ENCODE measurements at places on chromosomes 13 and 19. TPM values are rescaled to one million over a fixed set of nuclear protein-coding genes. Genes with fewer than 3 reads are reported as not detected.

CYP4F3 gene
- 0.42 TPM for total RNA-seq

GRCh38 chr19:36482876-36483275 is 6.5 kb downstream of the ZNF566 start:
- no peak for DNase-seq
- H3K27ac ChIP-seq, result no peak overlapping the region
- no peaks in the 10 kb centered on the region for H3K27me3 ChIP-seq
- H3K4me1 ChIP-seq, result no peaks in the 10 kb centered on the region
- H3K36me3 ChIP-seq, result no peaks in the 10 kb centered on the region
- H3K4me3 ChIP-seq, result no peak overlapping the region

CCDC106 gene
- total RNA-seq, result 2.3 TPM

GRCh38 chr19:1177322-1178114 is 3.5 kb upstream of the SBNO2 start:
- peak overlapping the region; percentile 98 for H3K27ac ChIP-seq
- H3K27me3 ChIP-seq, result no peaks in the 10 kb centered on the region
- H3K36me3 ChIP-seq, result peaks cover 13% of the 10 kb centered on the region
- peak; percentile 99 for DNase-seq
- H3K4me3 ChIP-seq, result peak overlapping the region; percentile 69
- peaks cover 41% of the 10 kb centered on the region for H3K4me1 ChIP-seq

- DNase-seq, result no peak
- peaks cover 5% of the 10 kb centered on the region for H3K4me1 ChIP-seq
- no peak overlapping the region for H3K27ac ChIP-seq
- H3K27me3 ChIP-seq, result no peaks in the 10 kb centered on the region
Observed at GRCh38 chr13:98751367-98751782, 1.1 kb downstream of the SLC15A1 start.

DNA sequence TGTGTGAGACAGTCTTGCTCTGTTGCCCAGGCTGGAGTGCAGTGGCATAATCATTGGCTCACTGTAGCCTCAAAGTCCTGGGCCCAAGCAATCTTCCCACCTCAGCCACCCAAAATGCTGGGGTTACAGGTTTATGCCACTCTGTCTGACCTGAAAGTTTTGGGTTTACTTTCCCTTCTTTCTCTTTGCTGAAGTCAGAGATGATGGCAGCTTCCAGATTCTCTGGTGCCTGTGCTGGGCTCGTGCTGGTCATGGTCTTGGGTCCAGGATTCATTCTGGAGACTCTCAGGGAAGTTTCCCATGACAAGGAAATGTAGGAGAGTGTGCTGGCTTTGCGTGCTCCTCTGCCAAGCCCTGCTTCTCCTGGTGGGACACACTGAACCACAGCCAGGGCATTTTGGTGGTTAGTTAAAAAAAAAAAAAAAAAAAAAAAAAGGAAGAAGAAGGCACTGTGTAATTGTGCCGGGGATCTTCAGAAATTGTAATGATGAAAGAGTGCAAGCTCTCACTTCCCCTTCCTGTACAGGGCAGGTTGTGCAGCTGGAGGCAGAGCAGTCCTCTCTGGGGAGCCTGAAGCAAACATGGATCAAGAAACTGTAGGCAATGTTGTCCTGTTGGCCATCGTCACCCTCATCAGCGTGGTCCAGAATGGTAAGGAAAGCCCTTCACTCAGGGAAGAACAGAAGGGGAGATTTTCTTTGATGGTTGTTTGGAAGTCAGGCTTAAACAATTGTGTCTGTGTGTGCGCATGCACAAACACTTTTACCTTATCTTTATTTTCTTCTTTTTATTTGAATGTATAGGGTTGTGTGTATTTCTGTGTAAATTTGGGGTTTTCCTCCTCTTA is at the start of gene ALOX5AP:
ALOX5AP (plus strand) TSS at position 519 of the 847 bp plus-strand sequence; CDS start at position 582, 63 bp downstream.
- H3K4me1 ChIP-seq, result peaks cover 18% of the 10 kb centered on the region
- no peak for DNase-seq
- no peaks in the 10 kb centered on the region for H3K36me3 ChIP-seq
- H3K27me3 ChIP-seq, result no peaks in the 10 kb centered on the region

DNA sequence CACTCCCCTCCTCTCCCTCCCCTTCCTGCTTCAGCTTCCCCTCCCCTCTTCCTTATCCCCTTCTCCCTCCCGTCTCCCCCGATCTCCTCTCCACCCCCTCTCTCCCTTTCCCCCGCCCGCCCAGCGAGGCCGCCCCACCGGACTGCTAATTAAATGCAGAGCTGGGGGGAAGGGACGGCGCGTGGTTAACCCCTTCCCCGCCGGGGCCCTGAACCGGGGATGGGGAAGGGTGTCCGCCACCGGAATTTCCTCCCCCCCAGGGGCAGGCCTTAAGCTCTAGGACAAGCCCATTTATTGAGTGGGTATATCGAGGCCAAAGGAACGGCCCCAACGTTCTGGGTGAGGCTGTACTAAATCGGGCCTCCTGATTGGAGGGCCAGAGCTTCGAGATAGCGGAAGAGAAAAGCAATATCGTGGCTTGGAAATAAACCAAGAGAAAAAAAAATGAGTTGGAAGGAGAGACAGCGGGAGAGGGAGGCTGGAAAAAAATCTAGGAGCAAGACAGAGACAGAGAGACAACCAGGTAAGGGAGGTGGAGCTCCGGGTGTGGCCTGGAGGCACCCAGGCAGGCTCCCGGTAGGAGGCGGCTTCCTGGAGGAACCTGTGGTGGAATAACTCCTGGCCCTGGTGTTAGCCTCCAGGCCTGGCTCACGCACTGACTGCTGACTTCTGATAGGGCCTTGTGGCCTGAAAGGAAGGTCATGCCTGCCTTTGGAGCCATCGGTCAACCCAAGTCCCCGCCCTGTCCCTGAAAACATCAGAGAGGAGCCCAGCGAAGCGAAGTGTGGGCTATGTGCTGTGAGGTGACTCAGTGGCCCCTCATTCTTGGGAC is 11.6 kb upstream of the JUND start:
- H3K4me3 ChIP-seq, result peak overlapping the region; percentile 78
- peaks cover 6% of the 10 kb centered on the region for H3K36me3 ChIP-seq
- peak; percentile 82 for DNase-seq
- H3K4me1 ChIP-seq, result peaks cover 19% of the 10 kb centered on the region
- H3K27ac ChIP-seq, result peak overlapping the region; percentile 83

- peaks cover 19% of the 10 kb centered on the region for H3K27me3 ChIP-seq
- H3K4me3 ChIP-seq, result no peak overlapping the region
- H3K27ac ChIP-seq, result no peak overlapping the region
- DNase-seq, result peak; percentile 93
Observed at GRCh38 chr19:35140962-35141836, 1.9 kb upstream of the FXYD7 start.

STXBP2 gene
- total RNA-seq, result 102 TPM

POMP gene
- 103 TPM for total RNA-seq

URAD gene
- total RNA-seq, result not detected

GRCh38 chr19:2048959-2049740 is 1.9 kb downstream of the MKNK2 start:
- no peak for DNase-seq
- peak overlapping the region; percentile 51 for H3K27ac ChIP-seq
- peak overlapping the region; percentile 92 for H3K4me3 ChIP-seq
- H3K36me3 ChIP-seq, result peaks cover 42% of the 10 kb centered on the region

DNA sequence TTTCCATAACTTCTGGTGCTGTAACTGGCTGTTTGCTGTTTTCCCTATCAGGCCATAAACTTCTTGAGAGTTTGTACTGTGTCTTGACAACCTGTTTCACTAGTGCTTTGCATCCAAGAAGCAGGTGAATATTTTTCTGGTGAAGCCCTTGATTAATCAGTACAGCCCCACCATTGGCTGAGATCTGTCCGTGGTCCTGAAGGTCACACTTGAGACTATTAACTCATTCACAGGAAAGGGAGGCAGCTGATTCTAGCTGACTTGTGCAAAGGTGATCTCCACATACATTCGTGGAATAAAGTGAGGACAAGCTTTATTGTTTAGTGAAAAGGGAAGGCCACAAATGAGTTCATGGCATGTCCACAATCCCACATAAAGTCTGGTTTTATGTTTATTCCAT is 61.4 kb upstream of the ZNF835 start:
- H3K36me3 ChIP-seq, result no peaks in the 10 kb centered on the region
- H3K4me1 ChIP-seq, result no peaks in the 10 kb centered on the region
- no peak overlapping the region for H3K4me3 ChIP-seq
- no peaks in the 10 kb centered on the region for H3K27me3 ChIP-seq

DNA sequence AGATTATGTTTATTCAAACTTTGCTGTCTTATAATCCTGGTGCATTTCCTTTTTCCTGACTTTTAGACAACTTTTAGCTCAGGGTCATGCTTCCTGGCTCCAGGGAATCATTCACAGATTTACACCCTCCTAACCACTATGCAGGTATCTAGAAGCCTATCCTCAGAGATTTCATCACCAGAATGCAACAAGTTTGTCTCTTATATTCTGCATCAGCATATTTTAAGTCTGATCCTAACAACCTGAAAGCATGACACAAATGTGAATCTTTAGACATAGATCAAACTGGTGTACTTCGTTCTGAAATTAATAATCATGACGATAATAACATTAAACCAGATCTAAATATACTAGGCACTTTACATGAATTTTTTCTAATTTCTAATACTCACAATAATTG is 100.0 kb downstream of the TRPC4 start:
- peaks cover 13% of the 10 kb centered on the region for H3K27me3 ChIP-seq
- no peak for DNase-seq
- H3K27ac ChIP-seq, result no peak overlapping the region
- no peaks in the 10 kb centered on the region for H3K36me3 ChIP-seq

All from MCF 10A (cell line).